ENCODE measurements at places on chromosomes 12 and 14.

GRCh38 chr14:33800735-33801163, 150.1 kb downstream of the EGLN3 start:
- no peak for DNase-seq

GRCh38 chr14:55094292-55095157, 34.5 kb upstream of the LGALS3 start:
- DNase-seq = peak; percentile 40

DNA sequence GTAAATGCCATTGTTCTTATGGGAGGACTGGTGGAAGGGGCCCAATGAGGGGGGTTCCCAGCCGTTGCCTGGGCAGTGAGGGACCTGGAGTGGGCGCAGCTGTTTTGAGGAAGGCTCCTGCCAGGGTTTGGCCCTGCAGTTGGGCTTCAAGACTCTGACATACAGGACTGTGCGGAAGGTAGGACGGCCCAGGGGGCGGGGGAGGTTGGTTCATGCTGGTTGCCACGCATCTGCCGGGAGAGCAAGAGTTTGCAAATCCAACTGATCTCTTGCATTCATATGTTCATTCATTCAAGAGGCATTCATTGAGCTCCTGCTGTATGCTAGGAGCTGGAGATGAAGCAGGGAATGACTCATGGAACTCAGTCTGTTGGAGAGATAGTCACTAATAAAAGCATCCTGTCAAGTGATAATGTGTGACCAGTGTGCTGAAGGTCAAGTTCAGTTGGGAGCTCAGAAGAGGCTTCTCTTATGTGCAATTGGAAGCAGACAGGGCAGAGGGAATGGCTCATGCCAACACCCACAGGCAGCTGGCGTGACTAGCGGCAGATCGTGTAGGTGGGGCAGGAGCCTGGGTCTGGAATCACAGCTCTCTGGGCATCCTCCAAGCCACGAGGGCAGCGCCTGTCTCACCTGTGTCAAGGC, 7.8 kb downstream of the SH2B3 start:
- peak; percentile 34 for DNase-seq

- no peak for DNase-seq
Observed at GRCh38 chr14:100086361-100086760, 21.1 kb downstream of the EVL start.

- no peak for DNase-seq
Observed at GRCh38 chr14:68027276-68027675, 207.7 kb downstream of the RAD51B start.

- DNase-seq = no peak
Observed at GRCh38 chr12:31951008-31951407, 8.2 kb upstream of the RESF1 start.

Data from NCI-H69 (cell line).